ENCODE measurements at places on chromosomes 5 and 9. TPM values are rescaled to one million over a fixed set of nuclear protein-coding genes. Genes with fewer than 3 reads are reported as not detected.

The RPL12 gene
- polyA plus RNA-seq = 1,847 TPM

The PCDHGB5 gene
- 0.12 TPM for polyA plus RNA-seq

The CFAP77 gene
- 0.16 TPM for polyA plus RNA-seq

The UNC13B gene
- not detected for polyA plus RNA-seq

The MGAT4B gene
- 11.2 TPM for polyA plus RNA-seq

The MRPS2 gene
- polyA plus RNA-seq = 41.5 TPM

The EQTN gene
- polyA plus RNA-seq = 0.37 TPM

The GMCL2 gene
- not detected for polyA plus RNA-seq

The PRLR gene
- polyA plus RNA-seq = not detected

The FAM200C gene
- 0.22 TPM for polyA plus RNA-seq

The POU5F2 gene
- polyA plus RNA-seq = 0.29 TPM

The GRXCR2 gene
- polyA plus RNA-seq = not detected

The CDX1 gene
- not detected for polyA plus RNA-seq

The HAVCR1 gene
- not detected for polyA plus RNA-seq

All from naive B cell (primary cell).